Activated naive CD4-positive, alpha-beta T cell treated with anti-CD3 and anti-CD28 coated beads, Interleukin-2, amount 50 U/mL, for 72 hours (primary cell): ENCODE measurements at places on chromosomes 12 and 14. TPM values are rescaled to one million over a fixed set of nuclear protein-coding genes. Genes with fewer than 3 reads are reported as not detected.

ABCC9 gene
- not detected for total RNA-seq

GRCh38 chr14:60646226-60646818 is 3.0 kb downstream of the SIX1 start:
- peak; percentile 8 for DNase-seq

GRCh38 chr14:35355981-35356841 is 48.3 kb downstream of the NFKBIA start:
- DNase-seq: peak; percentile 37

DNA sequence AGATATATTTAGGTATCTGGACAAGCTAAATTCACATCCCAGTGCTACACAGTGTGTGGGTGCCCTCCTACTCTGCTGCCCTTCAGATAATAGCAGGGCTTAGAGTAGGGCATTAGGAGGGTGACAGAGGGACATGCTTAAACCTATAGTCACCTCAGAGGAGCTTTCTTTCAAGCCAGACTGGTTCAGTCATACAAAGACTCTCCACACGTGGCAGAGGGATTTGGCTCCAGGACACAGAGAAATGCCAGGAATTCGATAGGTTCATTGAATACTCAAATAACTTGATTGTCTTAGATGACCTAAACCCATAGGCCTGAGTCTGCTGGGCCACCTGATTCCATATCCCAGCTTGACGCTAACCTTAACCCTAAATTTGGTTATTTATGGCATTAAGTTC is 163.5 kb downstream of the TPH2 start:
- no peak for DNase-seq

DNA sequence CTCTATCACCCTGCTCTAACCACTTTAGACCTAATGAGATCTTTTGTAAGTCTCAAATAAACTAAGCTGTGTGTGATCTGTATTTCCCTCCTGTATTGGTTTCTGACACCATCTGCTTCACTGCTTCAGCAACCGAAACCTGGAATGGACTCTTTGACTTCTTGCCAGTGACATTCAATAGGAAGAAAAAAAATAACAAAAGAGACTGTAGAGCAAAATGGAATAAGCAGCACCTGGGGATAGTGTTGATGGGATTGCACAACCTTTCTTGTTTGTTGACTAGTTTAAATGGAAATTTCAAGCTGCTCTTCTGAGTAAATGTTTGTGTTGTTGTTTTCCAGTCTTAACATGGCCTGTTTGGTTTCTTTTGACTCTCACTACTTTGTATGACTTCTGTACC is 888.6 kb upstream of the SEL1L start:
- no peak for DNase-seq

DNA sequence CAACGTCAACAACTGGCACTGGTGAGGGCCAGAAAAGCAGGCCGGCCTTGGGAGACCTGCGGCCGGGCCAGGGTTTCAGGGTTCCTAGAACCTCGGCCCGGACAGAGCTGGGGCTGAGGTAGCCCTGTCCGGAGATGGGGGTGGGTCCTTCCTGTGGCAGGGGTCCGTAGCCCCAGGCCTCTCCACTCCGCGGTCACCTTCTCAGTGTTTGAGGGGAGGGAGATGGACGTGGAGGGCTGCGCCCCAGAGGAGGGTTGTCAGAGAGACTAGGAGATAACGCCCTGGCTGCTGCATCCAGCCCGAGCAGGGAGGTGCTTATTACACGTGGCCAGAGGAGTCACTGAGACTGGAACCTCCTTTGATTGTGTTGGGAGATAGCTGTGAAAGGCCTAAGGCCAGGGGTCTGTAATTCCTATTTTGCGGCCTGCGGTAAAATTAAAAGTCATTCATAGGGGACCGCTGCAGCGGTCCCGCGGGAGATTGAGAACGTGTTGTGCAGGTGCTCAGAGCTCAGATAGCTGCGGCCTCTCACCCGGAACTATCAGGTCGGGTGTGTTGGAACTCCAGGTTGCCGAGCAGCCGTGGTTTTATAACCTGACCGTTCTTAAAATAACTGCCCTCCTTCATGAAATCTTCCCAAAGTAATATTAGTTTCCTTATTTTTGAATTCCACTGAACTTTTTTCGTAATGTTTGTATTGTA is 507 bp downstream of the AHSA1 start:
- peak; percentile 40 for DNase-seq

PRPH gene
- not detected for total RNA-seq
